Activated T-cell treated with anti-CD3 and anti-CD28 coated beads for 24 hours (primary cell): ENCODE measurements at places on chromosomes 13 and 19.

DNA sequence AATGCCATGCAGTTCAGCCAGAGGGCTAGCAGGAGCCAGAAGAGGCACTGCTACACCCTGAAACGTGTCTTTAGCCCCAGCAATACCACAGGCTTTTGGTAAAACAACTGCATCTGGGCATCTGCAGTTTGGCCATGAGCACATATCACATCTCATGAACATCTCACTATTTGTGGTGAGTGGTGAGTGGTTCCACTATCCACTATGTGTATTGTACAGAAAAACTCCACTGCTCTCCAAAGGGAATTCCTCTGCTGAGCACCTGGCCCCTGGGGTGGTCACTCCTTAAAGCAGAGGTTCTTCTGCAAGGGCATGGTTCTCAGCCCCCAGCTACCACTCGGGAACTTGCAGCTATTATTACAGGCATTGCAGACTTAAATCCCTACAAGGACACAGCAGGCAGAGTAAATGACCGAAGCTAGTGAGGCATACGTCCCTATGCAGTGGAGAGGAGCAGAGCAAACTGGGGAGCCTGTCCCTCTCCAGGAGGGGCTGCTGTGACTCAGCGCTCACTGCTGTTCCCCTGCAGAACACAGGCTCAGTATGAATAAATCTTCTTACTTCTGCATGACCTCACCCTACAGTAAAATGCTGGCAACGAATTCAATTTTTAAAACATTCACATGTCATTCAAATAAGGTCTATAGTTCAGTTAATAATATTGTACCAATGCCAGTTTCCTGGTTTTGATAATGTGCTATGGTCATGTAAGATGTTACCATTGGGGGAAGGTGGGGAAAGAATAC lies 332.4 kb upstream of the ZNF507 start:
- DNase-seq, result no peak

- DNase-seq, result no peak
Observed at GRCh38 chr13:46149272-46150133, 32.5 kb downstream of the LCP1 start.

DNA sequence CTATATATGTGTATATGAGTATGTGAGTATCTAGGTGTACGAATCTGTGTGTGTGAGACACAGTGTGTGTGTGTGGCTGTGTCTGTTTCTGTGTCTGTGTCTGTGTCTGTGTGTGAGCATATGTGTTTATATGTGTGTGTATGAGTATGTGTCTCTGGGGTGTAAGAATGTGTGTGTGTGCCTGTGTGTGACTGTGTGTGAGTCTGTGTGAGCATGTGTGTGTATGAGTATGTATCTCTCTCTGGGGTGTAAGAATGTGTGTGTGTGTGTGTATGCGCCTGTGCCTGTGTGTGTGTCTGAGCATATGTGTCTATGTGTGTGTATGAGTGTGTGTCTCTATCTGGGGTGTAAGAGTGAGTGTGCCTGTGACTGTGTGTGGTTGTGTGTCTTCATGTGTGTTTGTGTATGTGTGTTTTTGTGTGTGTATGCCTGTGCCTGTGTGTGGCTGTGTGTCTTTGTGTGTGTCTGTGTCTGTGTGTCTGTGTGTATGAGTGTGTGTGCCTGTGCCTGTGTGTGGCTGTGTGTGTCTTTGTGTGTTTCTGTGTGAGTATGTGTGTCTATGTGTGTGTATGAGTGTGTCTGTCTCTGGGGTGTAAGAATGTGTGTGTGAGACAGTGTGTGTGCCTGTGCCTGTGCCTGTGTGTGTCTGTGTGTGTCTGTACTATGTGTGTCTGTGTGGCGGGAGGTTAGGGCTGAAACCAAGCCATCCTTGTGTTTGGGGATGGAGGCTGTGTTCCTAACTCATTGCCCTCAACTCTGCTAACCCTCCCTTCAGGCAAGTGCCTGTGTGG lies 11.2 kb downstream of the AXL start:
- no peak for DNase-seq

- DNase-seq, result no peak
Observed at GRCh38 chr19:42348211-42348610, 22.8 kb downstream of the MEGF8 start.

DNA sequence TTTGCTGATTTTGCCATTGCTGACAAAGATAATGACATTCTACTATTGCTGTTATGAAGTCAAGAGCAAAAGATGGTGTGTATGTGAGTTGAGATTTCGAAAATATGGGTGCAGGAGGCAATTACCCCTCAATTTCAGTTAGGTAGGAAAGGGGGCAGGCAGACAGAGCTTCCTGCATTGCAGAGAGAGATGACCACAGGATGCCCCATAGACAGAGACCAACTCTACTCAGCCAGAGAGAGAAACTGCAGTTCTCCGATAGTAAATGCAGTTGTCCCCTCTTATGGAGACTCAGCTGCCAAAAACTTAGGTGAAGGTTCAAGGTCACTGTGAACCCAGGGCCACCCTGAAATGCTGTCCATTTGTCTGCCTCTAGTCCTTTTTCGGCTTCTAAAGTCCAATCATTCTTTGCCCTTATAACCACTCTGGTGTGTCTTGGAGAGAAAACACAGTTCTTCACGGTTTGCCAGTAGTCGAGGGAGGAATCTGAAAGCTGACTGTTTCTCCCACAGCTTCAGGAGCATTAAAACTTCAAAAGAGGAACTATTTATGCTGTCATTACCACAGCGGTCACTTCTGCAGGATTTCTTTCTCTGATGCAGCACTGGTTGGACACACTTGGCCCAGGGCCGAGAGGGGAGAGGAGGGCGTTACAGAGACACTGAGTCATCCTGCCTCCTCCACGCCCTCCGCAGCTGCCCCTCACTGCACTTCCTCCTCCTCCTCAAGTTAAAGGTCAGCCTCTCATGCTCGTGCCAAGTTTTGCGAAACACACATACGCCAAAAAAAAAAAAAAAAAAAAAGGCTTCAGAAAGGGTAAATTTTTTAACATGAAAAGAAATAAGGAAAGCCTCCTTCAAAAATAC lies 264.3 kb downstream of the FOXO1 start:
- peak; percentile 19 for DNase-seq

- DNase-seq, result no peak
Observed at GRCh38 chr13:40875044-40875443, 85.6 kb downstream of the SLC25A15 start.

- no peak for DNase-seq
Observed at GRCh38 chr13:46660416-46660815, 107.4 kb downstream of the LRCH1 start.

GRCh38 chr13:60012488-60012887 lies 151.2 kb downstream of the DIAPH3 start:
- DNase-seq, result no peak

DNA sequence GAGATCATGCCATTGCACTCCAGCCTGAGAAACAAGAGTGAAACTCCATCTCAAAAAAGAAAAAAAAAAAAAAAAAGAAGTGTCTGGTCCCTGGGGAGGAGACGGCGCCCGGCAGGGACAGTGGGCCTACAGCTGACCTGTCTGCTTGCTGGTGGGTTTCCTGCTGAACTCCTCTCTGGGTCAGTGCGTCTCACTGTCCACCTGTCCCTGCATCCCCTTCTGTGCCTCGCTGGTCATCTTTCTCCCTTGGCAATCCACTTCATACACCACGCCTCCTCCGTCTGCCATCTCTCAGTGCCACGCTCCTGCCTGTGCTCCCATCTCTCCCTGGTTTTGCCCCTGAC lies 63.4 kb downstream of the ACSBG2 start:
- DNase-seq, result no peak

- DNase-seq, result no peak
Observed at GRCh38 chr19:57675881-57676280, 5.9 kb upstream of the ZNF551 start.

GRCh38 chr13:87356314-87356713 lies 314.9 kb upstream of the SLITRK5 start:
- DNase-seq, result no peak

DNA sequence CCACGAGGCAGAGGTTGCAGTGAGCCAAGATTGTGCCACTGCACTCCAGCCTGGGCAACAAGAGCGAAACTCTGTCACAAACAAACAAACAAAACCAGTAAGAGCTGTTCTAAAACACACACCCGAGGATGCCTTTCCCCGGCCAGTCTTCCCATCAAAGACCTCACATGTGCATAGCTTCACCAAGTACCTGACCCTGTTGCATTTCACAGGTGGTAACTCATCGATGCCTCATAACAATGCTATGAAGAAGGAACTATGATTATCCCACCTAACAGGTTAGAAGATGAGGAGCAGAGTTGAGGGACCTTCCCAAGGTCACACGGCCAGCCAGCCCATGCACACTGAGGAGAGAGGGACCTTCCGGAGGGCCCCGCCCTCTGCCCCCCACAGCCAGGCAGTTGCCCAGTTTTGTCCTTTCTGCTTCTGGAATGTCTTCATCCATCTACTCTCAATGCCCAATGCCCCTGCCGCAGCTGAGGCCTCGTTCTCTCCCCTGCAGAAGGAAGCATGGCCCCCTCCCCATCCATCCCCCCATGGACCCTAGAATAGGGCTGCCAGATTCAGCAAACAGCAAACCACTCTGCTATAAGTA lies 16.8 kb upstream of the LENG8 start:
- DNase-seq, result no peak

GRCh38 chr13:106958621-106959048 lies 390.7 kb upstream of the ARGLU1 start:
- DNase-seq, result no peak

GRCh38 chr13:59531571-59532091 lies 632.1 kb downstream of the DIAPH3 start:
- no peak for DNase-seq

- DNase-seq, result peak; percentile 6
Observed at GRCh38 chr19:15418231-15418578, 583 bp downstream of the AKAP8L start.
